IMR-90 (cell line): ENCODE measurements at places on chromosomes 4 and X. TPM values are rescaled to one million over a fixed set of nuclear protein-coding genes. Genes with fewer than 3 reads are reported as not detected.

- no peak for DNase-seq
These were observed 13.5 kb upstream of the FGG start for GRCh38 chr4:154625971-154626370.

GRCh38 chr4:1082215-1083182 is 30.9 kb downstream of the RNF212 start:
- peak; percentile 70 for DNase-seq

DNA sequence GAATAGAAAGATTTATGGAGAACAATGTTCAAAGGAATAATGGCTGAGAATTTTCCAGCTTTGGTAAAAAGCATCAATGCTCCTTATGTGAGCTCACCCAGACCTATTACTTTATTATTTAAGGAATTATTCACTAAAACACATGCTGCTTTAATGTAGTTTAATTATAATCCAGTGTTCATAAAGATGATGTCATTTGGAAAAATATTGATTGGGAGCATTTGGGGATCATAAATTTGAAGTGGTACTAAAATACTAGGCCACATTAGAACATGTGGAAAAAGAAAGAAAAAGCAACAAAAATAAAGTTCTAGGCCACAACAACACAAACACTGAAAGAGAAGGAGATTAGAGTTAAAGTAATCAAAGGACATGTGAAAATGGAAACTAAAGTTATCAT is 20.0 kb downstream of the SLC38A5 start:
- no peak for DNase-seq

MAGED4B gene
- total RNA-seq: 31.7 and 35.5 TPM in 2 replicates

GPR50 gene
- total RNA-seq: not detected in 2 replicates
